ENCODE measurements at places on chromosomes 6 and 20.

GRCh38 chr20:33875055-33875454 lies 63.9 kb downstream of the CHMP4B start:
- no peak for DNase-seq

- no peak for DNase-seq
Observed at GRCh38 chr6:44779130-44779826, 391.8 kb downstream of the CDC5L start.

GRCh38 chr6:151294561-151295101 lies 54.9 kb downstream of the AKAP12 start:
- DNase-seq, result no peak

GRCh38 chr20:58145506-58146080 lies 82.9 kb downstream of the ANKRD60 start:
- no peak for DNase-seq

DNA sequence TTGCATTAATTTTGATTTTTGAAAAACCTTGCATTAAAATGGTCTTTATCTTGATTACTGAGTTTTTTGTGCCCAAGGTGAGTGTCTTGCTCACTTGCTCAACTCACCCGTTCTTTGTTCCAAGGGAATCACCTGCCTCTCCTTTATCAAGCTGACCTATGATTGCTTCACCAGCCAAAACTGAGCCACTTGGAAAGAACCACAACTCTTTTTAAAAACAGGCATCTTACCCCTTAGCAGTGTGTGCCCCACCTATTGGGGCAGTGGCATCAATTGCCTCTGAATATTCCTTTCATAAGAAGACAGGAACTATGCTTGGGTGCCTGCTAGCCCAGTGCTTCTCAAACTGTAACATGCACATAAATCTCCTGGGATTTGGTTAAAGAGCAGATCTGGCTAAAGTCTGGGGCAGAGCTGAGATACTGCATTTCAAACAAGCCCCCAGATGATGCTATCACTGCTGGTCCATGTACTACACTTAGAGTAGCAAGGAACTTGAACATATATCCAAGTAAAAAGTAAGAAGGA lies 3.3 kb upstream of the STK38 start:
- DNase-seq, result no peak

- DNase-seq, result no peak
Observed at GRCh38 chr6:35725721-35726438, 11.0 kb upstream of the ARMC12 start.

- DNase-seq, result no peak
Observed at GRCh38 chr6:150800674-150801314, 64.7 kb upstream of the MTHFD1L start.

DNA sequence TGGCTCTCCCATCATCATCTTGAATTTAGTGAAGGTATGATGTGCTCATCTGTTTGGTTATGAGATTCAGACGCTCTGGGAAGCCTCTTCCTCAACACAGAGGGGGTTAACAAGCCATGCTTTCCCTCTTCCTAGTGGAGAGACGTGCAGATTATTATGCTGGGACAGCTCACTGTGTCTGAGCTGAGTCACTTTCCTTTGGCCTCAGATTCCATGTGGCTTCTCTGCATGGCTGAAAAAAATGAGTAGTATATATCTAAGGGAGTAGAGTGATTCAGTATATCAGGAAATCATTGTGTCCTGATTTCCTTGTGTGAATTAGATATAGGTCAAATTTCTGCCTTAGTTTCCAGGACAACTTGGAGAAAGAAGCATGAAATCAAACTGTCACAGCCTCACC lies 52.6 kb downstream of the FIG4 start:
- DNase-seq, result no peak

GRCh38 chr20:32064667-32065066 lies 12.6 kb downstream of the HCK start:
- no peak for DNase-seq

- no peak for DNase-seq
Observed at GRCh38 chr6:161660666-161661571, 387.1 kb upstream of the AGPAT4 start.

DNA sequence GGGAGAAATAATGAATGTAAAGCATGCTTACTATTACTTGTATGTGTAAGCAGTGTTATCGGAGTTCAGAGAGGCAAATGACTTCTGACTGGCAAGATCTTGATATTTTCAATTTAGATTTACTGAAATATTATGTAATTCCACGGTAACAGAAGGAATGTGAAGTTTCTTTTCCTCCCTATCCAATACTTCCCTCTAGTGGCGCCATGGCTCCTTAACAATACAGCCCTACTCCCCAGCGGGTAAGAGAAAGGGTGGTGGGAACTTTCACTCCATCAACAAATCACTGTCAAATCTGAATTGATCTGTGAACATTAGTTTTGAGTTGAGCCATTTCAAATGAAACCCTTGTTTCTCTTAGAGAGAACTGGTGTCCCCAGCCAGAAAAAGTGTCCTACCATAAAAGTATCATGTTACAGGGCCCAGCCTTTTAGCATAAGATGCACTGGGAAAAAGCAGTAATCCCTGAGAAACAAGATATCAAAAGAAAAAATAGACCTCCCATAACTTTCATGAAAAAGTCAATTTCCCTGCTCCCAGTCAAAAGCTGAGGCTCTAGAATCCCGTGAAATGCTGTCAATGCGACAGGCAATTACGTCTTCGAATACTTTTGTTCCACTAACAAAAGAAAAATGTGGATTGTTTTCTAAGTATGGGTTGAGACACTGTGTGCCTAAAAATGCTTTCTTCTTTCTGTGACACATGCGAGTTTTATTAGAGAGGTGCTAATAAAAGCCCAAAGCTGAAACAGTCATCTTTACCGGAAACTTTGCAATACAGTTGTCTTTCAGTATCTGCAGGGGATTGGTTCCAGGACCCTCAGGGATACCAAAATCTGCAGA lies 12.9 kb downstream of the COX7A2 start:
- no peak for DNase-seq

DNA sequence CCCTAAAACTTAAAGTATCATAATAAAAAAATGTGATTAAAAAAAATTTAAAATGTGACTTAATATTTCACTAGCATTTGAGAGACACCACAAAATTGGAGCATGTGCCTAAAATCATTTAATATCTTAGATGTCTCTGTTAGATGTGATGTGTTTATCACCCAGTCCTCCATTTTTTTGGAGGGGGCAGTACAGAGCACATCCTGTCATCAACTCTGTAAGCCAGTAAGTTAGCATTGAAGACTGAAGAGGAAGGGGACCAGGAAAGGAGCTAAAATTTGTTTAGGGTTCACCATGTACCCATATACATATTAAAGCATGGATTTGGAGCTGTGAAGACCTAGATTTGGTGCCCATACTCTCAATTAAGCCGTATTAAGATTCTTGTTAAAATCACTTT lies 30.7 kb upstream of the ADIG start:
- no peak for DNase-seq

GRCh38 chr6:71347119-71347518 lies 58.5 kb downstream of the OGFRL1 start:
- no peak for DNase-seq

- DNase-seq, result no peak
Observed at GRCh38 chr20:41510847-41511450, 107.2 kb downstream of the CHD6 start.

DNA sequence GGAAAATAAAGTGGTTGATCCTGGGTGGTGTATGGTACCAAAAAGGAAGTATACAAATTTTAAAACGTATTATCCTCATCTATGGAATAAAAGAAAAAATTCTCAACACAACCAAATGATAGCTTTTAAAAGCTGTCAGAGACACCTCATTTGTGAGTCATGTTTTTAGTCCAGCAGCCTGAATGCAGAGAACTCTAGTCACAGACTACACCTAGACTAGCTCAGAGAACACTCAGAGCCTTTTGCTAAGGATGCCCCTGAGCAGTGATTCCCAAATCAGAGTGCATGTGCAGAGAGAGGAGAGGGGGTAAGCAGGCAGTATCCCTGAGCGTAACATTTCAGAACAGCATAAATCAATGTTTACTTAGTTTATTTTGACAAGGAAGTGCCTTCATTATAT lies 809.3 kb downstream of the HACE1 start:
- DNase-seq, result no peak

- DNase-seq, result peak; percentile 74
Observed at GRCh38 chr6:132483779-132484679, 28.9 kb downstream of the STX7 start.

- no peak for DNase-seq
Observed at GRCh38 chr20:9114709-9115108, 45.8 kb downstream of the PLCB4 start.

DNA sequence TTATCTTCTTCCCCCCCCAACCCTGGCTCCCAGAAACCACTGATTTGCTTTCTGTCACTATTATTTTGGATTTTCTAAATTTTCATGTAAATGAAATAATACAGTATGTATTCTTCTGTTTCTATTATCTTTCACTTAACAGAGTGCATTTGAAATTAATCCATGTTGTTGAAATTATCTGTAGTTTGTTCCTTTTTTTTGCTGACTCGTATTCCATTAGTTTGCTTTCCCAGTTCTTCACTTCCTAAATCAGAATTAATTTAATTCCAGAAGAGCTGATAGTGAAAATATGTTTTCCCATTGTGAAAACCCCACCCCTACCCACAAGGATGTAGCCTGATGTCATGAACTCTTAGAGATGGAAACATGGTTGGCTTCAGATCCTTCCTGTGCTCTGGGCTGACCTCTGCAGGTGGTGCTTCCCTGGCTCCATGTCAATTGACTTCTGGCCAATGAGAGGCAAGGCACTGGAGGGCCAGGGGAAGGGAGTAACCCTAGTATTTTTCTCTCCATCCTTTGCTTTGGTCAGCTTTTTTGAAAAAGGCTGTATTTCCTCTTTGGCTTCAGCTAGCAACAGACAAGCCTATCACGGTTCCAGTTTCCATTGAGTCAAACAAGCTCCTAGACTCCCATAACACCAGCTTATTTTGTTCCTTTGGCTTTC lies 244.4 kb upstream of the HSF2 start:
- DNase-seq, result no peak

GRCh38 chr6:116108836-116109235 lies 8.2 kb downstream of the NT5DC1 start:
- no peak for DNase-seq

GRCh38 chr6:150186129-150186898 lies 43.5 kb downstream of the PPP1R14C start:
- no peak for DNase-seq

- DNase-seq, result peak; percentile 98
Observed at GRCh38 chr6:166308769-166309589, 787 bp upstream of the PRR18 start.

DNA sequence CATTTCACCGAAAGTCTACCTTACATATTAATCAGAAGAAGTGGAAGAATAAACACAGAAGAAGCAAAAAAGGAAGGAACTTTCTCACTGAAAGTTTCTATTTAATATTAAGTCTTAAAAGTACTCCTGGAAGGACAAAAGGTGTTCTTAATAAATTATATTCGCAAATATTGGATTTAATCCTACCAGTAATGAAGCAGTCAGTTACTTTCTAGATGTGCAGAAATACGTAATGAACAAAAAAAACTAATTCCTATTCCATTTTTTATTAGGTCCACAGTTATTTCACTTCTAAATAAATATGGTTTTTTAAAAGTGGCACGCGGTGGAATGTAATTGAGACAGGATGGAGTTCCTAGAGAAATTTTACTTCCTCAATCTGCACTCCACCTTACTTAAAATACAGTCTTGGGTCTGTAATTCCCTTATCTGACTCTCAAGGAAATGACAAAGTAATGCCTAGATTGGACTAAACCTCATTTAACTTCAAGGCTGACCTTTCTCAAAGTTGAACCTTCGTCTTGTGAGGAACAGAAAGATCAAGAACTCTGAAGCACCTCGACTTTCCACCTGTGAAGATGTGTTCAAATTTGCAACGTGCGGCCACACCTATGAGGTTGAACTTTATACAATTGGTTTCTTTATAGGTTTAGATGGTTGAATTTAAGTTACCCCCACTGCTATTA lies 1.1 kb upstream of the TRAM2 start:
- DNase-seq, result no peak
